Forelimb muscle (tissue), 1 donor: ENCODE measurements at places on chromosomes 11 and 22.

DNA sequence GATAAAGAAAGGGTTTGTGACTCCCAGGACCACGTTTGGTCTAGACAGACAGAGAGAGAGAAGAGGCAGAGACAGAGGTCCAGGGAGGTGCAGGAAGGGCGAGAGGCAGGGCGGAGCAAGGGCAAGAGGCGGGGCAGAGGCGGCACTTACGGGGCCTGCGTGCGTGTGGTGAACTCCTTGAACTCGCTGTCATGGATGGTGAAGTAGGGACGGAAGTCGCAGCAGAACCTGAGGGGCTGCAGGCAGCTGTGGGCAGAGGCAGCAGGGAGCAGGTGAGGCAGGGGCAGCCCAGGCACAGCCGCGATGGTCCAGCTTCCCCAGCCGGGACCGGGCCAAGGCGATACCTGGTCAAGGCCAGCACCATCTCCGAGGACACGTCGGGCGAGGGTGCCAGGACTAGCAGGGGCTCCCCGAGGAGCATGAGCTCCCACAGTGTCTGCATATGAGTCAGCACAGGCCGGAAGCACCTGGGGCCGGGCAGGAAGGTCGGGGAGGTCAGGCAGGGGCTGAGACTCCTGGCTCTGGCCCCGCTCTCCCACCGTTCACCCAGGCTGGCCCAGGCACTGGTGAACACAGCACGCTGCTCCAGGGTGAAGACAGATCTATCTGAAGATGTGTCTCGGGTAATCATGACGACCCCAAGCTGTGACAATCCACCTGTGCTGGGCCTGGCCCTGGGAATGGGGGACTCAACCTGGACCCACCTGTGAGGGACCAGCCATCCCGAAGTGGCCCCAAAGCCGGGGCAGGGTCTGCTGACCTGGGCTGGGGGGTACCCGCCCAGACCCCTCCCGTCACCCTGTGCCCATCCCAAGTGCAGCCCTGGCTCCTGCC, 7.2 kb upstream of the PLXNB2 start:
- DNase-seq: no peak

DNA sequence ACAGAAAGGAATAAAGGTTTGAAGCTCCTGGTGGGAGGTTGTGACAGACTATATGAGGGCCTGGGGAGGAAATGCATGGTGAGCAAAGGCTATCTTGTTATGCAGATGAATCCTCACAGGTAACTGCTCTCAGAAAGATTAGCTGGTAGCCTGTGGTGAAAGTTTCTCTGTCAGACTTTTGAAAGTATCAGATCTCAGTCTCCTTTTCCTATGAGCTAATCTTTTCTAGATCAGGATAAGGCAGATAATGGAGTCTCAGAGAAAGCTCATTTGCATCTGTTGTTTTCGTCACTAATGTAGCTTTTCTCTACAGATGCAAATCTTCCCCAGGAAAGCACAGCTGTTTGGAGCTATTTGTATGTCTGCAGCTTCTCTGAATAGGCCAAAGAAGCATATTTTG, 21.0 kb upstream of the OR6X1 start:
- no peak for DNase-seq

DNA sequence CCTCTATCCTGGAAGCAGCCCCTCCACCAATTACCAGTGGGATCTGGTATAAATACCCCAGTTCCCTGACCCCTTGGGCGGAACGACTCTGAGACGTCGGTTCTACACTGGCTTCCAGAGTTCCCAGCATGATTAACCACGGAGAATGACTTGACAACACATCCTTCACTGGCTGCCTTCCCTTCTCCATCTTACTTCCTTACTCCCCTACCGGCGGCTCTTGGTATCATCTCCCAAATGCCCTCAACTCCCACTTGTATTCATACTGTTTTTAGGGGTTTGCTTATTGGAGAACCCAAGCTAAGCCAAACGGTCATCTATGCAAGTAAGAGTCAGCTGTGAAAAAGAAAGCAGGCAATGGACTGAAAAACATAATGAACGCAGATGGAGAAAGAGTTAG, 56.1 kb downstream of the APOL3 start:
- no peak for DNase-seq

DNA sequence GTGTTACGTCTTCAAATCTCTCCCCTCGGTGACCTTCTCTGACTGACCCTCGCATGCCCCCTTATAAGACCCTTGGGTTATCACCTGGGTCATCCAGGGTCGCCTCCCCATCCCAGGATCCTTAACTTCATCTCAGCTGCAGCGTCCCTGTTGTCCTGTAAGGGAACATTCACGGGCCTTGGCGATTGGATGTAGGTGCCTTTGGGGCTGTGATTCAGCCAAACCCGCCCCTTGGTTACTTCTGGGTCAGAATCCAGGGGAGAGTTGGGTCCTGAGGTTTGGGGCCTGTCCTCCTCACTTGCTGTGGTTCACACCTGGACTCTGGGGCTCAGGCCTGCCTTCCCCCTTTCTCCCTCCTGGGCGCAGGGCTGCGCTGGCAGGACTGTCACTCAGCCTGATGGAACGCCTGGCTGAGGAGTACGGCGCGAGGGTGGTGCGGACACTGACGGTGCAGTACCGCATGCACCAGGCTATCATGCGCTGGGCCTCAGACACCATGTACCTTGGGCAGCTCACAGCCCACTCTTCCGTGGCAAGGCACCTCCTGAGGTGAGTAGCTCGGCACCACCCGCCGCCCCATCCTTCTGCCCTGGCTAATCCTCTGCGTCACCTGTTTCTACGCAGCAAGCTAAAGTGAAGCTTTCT, 29.4 kb downstream of the IGHMBP2 start:
- no peak for DNase-seq

- no peak for DNase-seq
Observed at GRCh38 chr11:88360141-88360540, 22.6 kb upstream of the CTSC start.

DNA sequence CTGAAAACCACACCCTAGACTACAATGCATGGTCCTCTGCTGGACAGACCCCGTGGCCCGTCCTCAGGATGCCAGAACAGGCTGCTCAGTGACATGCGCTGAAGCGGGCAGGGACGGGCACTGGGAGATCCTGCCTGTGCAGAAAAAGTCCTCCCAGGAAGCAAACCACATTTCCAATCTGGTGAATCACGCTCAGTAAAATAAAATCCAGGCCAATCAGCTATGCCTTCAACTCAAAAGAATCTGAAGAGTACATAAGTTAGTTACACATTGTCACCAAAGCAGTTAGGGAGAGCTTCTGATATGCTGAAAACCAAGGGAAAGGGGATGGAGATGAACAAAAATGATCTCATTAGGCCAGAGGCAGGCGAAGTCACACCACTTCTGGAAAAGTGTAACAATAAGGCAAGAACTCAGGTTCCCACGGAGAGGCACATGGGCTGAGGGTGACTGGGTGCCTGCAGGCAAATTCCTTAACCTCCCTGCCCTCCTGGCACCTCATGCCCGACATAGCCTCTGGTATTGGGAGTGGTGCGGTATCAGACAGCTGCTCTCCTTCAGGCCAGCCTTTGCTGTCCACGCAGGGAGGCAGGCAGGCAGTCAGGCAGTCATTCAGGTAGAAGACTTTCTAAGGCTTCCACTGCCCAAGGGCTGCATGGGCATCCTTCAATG, 66.4 kb downstream of the APOL5 start:
- no peak for DNase-seq

DNA sequence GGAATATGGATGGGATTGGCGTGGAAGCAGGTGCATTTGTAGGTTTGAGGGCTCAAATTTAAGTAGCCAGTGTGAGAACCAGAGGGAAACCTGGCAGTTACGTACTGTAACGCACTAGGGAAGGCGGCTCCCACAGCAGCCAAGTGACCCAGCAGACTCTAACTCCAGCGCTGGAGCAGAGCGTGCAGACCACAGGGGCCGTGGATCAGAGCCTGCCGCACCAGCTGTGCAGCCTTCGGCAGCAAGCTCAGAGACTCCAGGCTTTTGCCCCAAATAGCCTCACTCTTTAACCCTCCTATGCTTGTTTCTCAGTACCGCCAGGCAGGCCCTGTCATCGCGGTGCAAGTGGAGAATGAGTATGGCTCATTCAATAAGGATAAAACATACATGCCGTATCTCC, 12.3 kb downstream of the GLB1L3 start:
- DNase-seq: no peak

- DNase-seq: no peak
Observed at GRCh38 chr22:28381429-28382167, 298.0 kb downstream of the TTC28 start.

DNA sequence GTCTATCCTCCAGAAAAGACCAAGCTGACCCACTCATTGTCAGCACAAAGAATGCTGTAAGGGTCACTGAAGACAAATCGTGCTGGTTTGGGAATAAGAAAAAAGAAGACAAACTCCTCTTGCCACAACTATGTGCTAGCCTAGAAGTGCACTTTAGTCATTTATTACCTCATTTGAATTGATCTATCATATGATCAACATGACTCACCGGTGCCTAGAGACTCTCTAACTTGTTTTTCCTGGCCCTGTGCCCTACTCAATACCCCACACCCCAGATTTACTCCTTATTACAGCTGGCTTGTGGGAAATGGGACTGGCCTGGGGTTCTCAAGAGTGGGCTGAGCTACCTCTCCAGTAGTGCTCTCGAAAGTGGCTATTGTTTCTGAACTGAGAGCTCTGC, 35.9 kb upstream of the HORMAD2 start:
- DNase-seq: peak; percentile 71

- no peak for DNase-seq
Observed at GRCh38 chr11:22634897-22635629, 9.4 kb upstream of the FANCF start.

- DNase-seq: no peak
Observed at GRCh38 chr22:46072110-46072881, 78.0 kb upstream of the PPARA start.

DNA sequence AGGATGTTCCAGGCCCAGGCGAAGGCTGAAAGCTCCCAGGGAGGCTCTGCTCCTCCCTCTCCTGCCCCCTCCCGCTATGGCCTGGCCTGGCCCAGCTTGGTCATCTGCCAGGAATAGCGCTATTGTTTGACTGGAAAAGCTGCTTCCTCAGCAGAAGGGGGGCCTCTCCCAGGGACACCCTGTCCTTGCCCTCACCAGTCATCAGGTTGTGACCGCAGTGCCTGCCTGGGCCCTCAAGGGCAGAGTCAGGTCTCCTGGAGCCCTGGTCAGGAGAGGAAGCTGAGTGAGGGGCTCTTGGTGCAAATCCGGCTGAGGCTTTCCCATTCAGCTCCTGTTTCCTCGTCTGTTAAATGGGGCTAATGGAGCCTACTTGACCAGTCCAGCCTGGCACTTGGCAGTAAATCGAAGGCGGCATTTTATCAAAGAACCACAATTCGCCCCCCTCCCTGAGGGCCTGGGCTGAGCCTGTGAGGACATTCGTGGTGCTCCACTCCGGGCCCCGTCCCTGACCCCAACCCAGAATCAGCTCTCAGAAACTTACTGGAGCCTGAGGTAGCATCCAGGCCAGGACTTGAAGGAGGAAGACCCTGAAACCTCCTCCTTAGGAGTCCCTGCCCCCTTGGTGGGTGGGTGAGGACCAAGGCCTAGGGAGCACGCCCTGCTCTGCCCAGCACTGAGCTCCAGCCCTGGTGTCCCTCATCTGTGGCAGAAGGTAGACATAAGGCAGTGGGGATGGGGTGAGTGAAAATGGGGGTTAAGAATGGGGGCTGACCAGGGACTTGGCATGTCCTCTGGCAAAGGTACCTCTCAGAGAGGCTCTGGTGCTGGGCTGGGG, 2.0 kb upstream of the CASTOR1 start:
- no peak for DNase-seq

DNA sequence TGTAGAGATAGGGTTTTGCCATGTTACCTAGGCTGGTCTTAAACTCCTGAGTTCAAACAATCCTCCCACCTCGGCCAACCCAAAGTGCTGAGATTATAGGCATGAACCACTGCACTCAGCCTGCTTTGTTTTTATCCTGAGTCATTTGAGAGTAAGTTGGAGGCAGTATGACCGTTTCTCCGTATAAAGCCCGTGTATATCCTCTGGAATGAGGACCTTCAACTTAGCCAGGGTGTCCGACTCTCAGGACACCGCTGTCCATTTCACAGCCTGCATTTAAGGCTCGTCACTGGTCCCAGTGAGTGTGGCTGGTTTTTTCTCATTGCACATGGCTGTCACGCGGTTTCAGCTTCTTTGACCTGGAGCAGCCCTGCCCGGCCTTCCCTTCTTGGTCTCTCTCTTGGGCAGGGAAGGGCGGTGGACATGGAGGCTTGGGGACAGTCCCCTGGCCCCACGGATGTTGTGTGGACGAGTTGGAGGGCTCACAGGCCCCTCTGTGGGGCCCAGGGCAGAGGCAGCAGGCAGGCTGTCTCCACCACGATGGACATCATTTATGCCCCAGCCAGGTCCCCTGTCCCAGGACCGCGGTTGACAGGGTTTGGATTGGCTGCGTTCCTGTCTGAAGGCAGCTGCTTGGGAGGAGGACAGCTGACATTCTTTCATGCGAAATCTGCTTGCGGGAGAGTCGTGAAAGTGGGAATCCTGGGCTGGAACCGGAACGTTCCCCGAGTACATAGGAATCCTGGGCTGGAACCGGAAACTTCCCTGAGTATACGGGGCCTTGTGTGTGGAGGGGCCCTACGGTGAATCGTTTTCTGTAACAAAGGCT, 93.3 kb downstream of the KCNQ1 start:
- no peak for DNase-seq

- no peak for DNase-seq
Observed at GRCh38 chr22:50053861-50054260, 4.2 kb downstream of the TTLL8 start.

DNA sequence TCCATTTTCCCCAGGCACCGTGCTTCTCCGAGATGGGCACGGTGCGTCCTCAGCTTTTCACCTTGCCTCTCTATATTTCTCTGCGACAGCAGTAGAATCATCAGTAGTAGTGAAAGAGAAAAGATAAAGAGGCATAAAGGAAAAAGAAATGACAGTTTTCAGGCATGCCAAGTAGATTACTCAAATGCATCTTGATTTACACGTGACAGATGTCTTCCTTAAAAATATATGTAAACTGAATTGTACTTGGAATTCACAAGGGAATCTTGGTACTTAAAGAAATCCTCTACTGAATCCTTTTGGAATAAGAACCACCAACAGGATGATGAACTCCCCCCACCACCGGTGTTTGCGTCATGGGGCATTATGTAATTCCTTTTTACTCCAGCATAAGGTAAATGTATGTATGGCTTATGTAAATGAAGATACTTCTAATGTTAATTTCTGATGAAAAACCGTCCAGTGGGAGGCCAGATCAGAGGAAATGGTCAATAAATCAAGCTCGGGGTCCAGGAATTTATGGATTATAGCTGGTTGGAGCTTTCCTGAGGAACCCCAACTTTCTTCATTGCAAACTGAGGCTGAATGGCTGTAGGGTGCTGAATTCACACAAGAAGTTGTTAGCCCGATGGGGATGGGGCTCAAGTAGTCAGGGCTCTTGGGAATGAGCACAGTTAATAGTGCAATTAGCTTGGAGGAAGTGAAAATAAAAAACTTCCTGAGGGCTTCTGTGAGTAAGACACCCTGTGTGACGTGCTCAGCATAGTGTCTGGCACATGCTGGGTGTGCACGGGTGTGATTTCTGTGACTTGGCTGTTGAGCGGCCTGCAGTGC, 630.4 kb downstream of the OPCML start:
- DNase-seq: no peak

DNA sequence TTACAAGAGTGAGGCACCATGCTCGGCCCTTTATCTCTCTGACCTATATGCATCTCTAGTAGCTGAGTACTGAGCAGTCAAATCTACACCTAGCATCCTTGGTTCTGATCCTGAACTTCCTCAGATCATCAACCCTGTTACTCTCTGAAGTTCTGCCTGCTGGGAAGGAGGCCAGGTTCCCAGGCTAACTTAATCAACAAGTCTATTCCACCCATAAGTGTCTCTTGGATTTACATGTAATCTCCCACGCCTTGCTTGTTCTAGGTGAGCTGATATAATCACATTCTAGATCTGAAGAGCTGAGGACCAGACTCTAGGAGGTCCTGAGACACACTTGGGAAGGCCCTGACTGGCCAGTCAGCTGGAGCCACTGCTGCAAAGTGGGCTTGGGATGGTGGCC, 22.1 kb downstream of the CABP7 start:
- DNase-seq: no peak
